ENCODE measurements at places on chromosomes 6 and 20. TPM values are rescaled to one million over a fixed set of nuclear protein-coding genes. Genes with fewer than 3 reads are reported as not detected.

DNA sequence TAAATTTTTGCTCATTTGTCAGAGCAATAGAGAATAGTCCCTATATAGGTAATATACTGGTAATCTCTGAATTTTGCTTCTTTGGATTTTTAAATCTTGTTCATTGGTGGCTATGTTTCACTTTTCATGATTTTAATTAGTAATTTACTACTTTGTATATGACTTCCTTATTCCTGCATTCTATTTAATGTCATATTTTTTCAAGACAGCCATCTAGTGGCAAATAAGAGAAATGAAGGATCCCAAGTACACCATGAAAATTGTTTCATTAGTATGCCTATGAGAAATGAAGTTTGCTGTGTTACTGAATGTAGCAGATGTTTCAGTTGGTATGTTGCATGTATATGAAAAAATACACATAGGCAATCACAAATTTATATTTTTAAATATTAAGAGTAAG, 82.4 kb downstream of the ZNF292 start:
- no peak overlapping the region for H3K4me3 ChIP-seq
- no peaks in the 10 kb centered on the region for H3K27me3 ChIP-seq
- H3K36me3 ChIP-seq = peaks cover 61% of the 10 kb centered on the region
- H3K27ac ChIP-seq = no peak overlapping the region
- H3K4me1 ChIP-seq = no peaks in the 10 kb centered on the region

DNA sequence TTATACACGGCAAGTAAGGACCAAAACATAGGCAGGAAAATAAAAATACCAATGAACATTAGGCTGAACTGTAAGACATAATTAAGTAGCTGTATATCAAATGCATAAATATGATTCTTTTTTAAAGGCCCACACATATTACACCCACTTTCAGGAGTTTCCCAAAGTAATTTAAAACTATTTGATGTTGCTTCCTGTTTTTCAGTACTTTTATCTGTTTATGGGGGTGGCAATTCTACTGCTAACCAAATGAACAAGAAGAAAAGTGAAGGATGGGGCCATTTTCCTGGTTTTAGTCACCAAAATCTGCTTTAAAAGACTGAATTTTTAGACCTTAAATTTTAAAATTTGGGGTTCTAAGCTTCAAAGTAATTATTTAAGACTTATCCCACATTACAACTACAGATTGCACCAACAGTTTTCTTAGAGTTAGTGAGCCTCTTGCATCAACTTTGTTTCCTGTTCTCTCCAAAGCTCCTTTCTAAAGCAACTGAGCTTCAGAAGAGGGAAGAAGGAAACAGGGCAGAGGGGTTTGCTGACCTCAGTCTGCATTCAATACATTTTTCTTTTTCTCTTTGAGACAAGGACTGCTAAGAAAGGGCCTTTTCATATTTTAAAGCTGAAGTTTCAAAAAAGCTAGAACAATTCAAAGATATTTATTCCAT, 191.0 kb downstream of the BACH2 start:
- H3K4me1 ChIP-seq = no peaks in the 10 kb centered on the region
- H3K4me3 ChIP-seq = no peak overlapping the region
- DNase-seq = no peak
- H3K27me3 ChIP-seq = no peaks in the 10 kb centered on the region

GRCh38 chr6:146456886-146457285, 86.7 kb upstream of the RAB32 start:
- no peak overlapping the region for H3K27ac ChIP-seq
- no peaks in the 10 kb centered on the region for H3K36me3 ChIP-seq
- H3K27me3 ChIP-seq = no peaks in the 10 kb centered on the region
- no peak overlapping the region for H3K4me3 ChIP-seq
- no peaks in the 10 kb centered on the region for H3K4me1 ChIP-seq

The TAF8 gene
- 20.1 TPM for polyA plus RNA-seq

DNA sequence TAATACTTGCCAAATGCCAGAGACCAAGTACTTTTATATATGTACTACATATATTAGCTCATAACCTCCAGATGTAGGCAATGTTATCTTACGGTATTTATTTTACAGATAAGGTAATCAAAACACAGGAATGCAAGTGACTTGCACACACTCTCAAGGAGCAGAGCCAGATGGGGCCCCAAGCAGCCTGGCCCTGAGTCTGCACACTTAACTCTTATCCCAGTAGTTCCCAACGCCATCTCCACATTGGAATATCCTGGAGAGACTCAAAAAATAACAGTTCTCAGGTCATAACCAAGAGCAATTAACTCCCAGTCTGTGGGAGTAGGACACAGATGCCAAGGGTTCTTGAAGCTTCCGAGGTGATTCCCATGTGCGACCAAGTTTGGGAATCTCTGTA, 398.7 kb downstream of the PHF3 start:
- H3K36me3 ChIP-seq = no peaks in the 10 kb centered on the region
- H3K27me3 ChIP-seq = no peaks in the 10 kb centered on the region
- H3K27ac ChIP-seq = no peak overlapping the region
- H3K4me3 ChIP-seq = no peak overlapping the region
- no peak for DNase-seq

- no peak overlapping the region for H3K27ac ChIP-seq
- no peaks in the 10 kb centered on the region for H3K36me3 ChIP-seq
- H3K4me3 ChIP-seq = no peak overlapping the region
- no peak for DNase-seq
- no peaks in the 10 kb centered on the region for H3K4me1 ChIP-seq
- no peaks in the 10 kb centered on the region for H3K27me3 ChIP-seq
Measured at GRCh38 chr6:146664871-146665360, 66.1 kb downstream of the ADGB start.

DNA sequence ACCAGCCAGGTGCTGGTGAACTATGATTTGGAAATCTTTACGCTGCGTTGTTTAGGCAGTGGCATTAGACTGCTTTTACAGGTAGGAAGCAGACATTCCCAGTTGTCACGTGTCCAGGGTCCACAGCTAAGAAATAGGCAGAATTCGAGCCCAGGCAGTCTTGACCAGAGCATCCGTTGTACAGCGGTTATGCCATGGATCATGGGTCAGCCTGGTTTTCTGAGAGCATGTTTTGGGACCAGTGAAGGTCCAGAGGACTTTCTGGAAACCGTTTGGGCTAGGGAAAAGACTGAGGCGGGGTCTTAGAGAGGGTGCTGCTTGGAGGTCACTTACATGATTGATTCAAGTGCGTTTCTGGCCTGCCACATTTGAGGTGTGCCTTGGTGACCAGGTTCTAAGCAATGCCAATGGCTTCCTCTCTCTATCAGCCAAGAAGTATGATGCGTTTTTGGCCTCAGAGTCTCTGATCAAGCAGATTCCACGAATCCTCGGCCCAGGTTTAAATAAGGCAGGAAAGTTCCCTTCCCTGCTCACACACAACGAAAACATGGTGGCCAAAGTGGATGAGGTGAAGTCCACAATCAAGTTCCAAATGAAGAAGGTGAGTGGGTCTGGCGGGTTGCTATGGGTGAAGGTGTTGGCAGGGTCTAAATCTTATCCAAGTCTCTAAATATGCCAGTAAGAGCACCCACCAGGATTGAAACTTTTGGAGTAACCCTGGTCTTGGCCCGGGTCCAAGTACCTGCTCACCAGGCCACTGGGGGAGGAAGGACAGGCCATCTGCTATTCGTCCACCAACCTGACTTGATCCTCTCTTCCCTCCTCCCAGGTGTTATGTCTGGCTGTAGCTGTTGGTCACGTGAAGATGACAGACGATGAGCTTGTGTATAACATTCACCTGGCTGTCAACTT, 1.8 kb downstream of the RPL10A start:
- peaks cover 17% of the 10 kb centered on the region for H3K4me1 ChIP-seq
- DNase-seq = no peak
- no peaks in the 10 kb centered on the region for H3K27me3 ChIP-seq
- H3K36me3 ChIP-seq = peaks cover 65% of the 10 kb centered on the region

DNA sequence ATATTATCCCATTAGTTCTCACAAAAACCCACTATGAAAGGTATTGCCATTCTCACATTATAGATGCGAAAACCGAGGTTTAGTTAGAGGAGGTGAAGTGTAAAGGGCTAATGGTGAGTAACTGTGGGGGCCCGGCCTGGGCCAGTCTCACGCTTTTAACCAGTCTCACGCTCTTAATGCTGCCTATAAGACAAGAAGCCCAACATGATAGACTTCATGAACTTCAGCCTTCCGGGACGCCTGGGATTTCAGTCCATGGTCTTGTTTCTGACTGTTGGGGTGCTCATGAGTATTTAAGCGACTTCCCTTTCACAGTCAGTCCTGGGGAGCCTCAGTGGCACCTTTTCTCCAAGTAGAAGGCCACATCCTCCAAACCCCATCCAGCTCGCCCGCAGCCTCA, 31.7 kb downstream of the AGPAT4 start:
- H3K4me3 ChIP-seq = no peak overlapping the region
- DNase-seq = no peak
- no peaks in the 10 kb centered on the region for H3K36me3 ChIP-seq
- H3K4me1 ChIP-seq = no peaks in the 10 kb centered on the region
- no peak overlapping the region for H3K27ac ChIP-seq
- H3K27me3 ChIP-seq = no peaks in the 10 kb centered on the region

DNA sequence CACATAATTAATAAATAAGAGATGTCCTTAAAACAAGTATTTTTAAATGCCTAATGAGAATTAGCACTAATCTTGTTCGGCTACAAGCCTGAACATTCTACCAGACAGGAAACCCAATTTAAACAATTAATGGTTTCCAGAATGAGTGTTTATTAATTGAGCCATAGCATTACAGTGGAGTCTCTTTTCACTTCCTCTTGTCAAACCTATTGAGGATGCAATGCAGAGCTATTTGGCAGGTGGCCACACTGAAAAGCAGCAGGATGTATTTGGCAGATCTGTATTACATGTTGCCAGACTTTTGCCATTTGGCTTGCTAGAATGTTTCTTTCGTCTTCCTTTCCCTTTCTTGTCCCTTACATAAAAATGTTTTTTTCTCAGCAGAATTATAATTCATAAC, 475.2 kb upstream of the MARCKS start:
- no peak overlapping the region for H3K4me3 ChIP-seq
- no peaks in the 10 kb centered on the region for H3K27me3 ChIP-seq
- H3K27ac ChIP-seq = no peak overlapping the region

- H3K4me3 ChIP-seq = no peak overlapping the region
- H3K27me3 ChIP-seq = peaks cover 74% of the 10 kb centered on the region
- no peaks in the 10 kb centered on the region for H3K4me1 ChIP-seq
- no peak overlapping the region for H3K27ac ChIP-seq
- no peak for DNase-seq
Measured at GRCh38 chr20:62993856-62994494, 12.8 kb downstream of the BHLHE23 start.

The SLC25A27 gene
- 82.7 TPM for polyA plus RNA-seq

The NKAIN2 gene
- polyA plus RNA-seq = 0.07 TPM

DNA sequence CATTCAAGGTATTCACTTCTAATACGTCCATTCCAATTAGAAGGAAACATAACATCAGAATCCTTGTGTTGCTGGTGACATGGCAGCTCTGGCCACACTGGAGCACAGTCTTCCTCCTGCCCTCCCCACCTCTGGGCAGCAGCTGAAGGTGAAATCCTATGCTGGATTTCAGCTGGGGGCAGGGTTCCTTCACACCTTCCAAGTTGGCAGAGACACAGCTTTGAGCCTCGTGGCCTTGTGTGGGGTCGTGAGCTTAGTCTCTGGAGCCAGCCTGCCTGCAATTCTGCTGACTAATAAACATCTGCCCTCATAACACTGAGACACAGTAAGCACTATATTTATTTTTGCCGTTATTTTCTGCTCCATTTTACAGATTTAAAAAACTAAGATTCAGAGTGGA, 218.9 kb upstream of the RIN2 start:
- no peak overlapping the region for H3K27ac ChIP-seq
- no peaks in the 10 kb centered on the region for H3K36me3 ChIP-seq
- DNase-seq = no peak
- no peaks in the 10 kb centered on the region for H3K27me3 ChIP-seq
- no peak overlapping the region for H3K4me3 ChIP-seq
- no peaks in the 10 kb centered on the region for H3K4me1 ChIP-seq

The CGAS gene
- polyA plus RNA-seq = 1.0 TPM

DNA sequence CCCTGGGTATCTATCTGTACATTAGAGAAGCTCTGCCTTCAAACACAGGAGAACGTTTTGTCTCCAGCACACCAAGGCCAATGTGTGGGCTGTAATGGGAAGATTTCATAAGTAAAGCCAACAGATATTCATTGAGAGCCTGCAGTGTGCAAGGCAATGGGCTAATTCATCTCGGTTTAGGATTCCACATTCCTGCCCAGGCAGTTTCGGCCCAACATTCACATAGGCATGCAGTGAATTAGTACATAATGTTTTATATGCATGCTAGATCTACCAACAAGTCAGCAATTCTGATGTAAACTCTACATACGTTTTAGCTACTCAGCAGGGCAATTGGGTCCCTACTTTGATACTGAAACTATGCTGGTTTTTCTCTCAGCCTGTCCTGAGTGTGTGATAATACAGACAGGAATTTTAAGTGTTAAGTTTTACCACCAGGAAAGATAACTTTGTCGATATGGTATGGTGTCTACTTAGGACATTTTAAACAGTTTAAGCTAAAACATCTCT, 46.9 kb upstream of the NAA20 start:
- no peak overlapping the region for H3K27ac ChIP-seq
- peaks cover 42% of the 10 kb centered on the region for H3K4me1 ChIP-seq
- H3K27me3 ChIP-seq = no peaks in the 10 kb centered on the region

GRCh38 chr6:7060769-7061516, 46.8 kb upstream of the RREB1 start:
- H3K27ac ChIP-seq = no peak overlapping the region
- no peaks in the 10 kb centered on the region for H3K27me3 ChIP-seq
- no peaks in the 10 kb centered on the region for H3K4me1 ChIP-seq
- no peaks in the 10 kb centered on the region for H3K36me3 ChIP-seq
- DNase-seq = no peak

Measured in heart right ventricle (tissue), 16 donors.